ENCODE measurements at places on chromosomes 2 and 18.

DNA sequence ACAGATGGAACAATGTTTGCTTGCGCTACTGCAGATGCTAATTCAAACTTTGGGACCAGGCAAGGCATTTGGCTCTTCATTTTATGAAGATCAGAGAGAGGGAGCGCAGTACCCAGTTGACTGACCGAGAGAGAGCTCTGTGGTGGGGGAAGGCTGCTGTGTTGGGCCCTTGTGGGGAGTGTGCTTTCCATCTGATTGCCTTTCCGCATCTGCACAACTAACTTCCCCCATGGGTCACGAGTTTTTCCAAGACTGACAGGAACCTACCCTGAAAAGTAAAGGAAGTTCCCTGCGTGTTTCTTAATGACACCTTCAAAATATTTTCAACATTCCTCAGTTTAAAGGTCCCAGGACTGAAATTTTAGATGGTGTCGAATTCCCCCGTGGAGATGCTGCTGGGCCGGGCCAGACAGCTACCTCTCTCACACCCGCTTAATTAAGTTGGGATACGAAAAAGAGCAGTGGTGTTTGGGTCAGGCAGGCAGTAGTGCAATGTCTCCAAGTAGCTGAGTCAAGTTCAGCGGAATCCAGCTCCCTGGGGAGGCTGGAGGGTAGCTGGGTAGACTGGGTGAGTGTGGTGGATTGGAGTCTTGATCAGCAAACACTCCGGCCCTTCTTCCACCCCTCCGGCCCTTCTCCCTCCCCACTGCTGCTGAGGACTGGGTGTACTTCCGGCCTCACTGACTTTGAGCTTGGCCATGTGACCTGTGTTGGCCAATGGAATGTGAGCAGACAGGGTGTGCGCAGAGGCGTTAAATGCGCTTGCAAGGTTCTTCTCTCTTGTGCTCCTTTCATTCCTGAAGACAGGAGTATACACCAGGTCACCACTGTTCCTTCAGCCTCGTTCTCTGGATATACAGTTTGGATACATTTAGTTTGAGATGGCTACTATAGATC is 2.3 kb upstream of the ARHGAP25 start:
- DNase-seq = no peak

DNA sequence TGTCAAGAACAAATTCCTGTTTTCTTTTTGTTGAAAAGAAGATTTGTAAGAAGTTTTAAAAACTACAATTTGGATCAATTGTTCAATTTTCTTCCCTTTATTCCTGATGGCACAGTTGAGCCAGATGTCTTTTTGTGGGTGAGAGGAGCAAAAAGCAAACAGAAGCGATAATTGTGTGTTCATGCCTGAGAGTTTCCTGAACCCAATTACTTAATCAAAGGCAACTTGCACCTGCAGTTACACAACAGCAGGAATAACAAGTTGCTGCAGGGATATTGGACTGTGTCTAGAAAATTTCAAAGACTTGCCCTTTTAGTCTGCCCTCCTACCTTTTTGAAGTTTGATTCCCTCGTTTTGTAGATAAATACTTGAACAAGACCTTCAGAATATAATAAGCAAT is 383.6 kb downstream of the DSEL start:
- peak; percentile 98 for DNase-seq

- DNase-seq = no peak
Observed at GRCh38 chr2:10930721-10931516, 19.2 kb downstream of the KCNF1 start.

- DNase-seq = no peak
Observed at GRCh38 chr2:16256601-16257321, 316.4 kb downstream of the MYCN start.

DNA sequence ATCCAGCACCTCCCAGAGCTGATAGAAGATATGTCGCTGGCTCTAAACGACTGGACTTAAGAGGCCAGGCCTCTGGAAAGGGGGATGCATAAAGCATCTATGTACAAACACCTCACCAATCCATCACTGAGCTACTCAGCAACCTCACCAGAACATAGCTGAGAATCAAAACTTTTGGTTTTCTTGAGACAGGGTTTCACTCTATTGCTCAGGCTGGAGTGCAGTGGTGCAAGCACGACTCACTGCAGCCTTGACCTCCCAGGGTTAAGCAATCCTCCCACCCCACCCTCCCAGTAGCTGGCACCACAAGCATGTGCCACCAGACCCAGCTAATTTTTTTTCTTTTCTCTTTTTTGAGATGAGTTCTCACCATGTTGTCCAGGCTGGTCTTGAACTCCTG is 62.9 kb upstream of the MSH6 start:
- no peak for DNase-seq

DNA sequence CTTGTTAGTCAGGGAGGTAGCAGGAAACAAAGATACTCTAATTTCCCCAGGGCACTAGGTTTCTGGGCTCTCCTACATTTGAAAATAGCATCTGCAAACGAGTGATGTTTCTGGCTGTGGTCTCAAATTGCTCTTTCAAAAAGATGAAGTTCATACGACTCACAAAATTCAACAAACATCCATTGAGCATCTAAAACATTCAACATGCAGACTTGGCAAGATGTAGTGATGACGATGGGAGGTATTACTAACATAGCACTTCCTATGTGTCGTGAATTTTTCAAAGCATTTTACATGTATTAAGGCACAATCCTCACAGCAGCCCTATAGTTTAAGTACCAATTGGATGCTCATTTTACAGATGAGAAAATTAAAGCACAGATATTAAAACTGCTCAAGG is 5.2 kb downstream of the CCBE1 start:
- DNase-seq = no peak

DNA sequence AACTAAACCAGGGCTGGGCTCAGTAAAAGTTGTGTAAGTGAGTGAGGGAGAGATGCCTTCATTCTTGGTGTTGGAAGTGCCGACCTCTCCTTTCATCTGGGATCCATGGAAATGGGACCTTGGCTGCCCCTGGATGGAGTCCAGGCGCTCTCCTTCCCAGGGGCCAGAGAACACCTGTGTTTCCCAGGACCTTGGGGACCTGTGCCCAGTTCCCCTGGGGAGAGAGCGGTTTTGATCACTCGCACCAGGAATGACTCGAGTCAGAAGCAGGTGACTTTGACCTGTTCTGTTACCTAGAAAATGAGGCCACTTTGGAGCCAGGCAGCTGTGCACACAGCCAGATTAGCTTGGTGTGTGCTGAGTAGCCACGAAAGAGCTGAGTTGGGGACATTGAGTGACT is 97.3 kb downstream of the SH3BP4 start:
- no peak for DNase-seq

DNA sequence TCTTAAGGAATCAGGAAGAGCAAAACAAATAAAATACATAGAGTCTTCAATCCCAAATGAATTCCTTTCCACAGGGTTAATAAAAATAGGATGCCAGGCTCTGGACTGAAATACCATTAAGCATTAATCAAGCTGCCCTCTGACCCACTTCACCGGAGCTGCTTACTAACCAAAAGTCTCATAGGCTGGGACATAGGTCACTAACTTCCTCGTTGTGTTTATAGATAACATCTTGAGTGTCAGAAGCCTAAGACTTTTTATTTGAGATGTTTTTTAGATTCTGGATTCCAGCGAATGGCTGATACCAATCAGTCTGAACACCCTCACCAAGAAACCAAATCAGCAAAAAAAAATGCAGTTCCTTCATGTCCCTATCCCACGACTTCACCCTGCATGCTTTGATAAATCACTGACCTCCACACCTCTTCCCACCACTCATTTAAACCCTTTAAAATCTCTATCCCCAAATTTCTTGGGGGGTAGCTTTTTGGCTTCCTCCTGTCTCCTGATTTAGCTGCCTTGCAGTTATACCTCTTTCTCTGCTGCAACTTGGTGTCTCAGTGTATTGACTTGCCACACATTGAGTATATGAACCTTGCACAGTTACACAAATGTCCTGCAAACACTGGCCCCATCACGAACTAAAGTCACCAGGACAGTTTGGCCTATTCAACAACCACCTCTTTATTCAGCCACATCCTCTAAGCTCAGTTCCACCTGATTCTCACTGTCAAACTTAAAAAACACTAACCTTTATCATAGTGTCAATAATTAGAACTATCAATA is 399.3 kb downstream of the METTL4 start:
- no peak for DNase-seq

DNA sequence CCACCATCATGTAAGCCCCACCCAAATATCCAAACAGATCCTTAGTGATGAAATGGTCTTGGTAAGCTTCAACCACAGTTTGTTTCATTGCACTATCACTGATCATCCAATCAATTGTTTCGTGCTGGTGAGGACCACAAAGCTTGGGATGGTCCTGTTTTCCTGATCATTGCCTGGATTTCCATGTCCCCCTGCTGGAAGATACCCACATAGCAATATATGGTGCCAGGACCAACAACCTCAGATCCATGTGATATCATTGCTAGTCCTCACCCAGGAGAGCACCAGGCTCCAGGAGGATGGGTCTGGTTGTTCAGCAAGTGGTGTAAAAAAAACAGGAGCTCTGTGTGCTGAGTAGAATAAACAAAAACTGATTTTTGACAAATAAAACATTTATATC is 206.5 kb upstream of the SH3BP4 start:
- DNase-seq = no peak

GRCh38 chr2:40169430-40169829 is 282.5 kb downstream of the SLC8A1 start:
- no peak for DNase-seq

DNA sequence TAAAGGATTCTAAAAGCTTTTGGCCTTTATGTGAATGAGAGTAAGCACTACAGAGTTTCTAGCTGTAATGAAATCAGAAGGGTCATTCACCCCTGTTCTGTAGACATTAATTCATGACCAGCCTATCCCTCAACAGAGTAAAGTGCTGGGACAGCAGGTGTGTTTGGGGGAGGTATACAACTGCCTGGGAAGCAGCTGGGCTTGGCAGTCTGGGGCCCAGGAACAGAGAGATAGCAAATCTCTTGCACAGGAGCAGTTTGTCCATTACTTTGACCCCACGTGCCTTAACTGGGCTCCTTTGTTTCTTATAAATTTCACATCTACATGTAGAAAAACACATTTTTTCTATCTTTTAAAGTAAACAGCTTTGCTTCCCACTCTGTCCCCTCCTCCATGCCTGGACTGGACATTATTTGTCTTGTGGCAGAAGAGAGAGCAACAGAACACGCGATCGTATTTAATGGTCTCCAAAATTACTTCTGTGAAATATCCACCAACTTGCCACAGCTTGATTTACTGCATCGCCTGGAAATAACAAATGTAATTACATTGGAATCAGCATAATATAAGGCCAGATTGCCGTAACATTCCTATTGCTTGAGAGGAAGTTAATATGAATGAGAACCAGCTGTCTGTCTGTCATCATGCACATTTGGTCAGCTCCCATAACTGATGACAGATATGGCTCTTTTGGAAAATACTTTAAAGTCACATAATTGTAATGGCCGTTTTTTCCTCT is 263.8 kb downstream of the RBM43 start:
- peak; percentile 43 for DNase-seq

DNA sequence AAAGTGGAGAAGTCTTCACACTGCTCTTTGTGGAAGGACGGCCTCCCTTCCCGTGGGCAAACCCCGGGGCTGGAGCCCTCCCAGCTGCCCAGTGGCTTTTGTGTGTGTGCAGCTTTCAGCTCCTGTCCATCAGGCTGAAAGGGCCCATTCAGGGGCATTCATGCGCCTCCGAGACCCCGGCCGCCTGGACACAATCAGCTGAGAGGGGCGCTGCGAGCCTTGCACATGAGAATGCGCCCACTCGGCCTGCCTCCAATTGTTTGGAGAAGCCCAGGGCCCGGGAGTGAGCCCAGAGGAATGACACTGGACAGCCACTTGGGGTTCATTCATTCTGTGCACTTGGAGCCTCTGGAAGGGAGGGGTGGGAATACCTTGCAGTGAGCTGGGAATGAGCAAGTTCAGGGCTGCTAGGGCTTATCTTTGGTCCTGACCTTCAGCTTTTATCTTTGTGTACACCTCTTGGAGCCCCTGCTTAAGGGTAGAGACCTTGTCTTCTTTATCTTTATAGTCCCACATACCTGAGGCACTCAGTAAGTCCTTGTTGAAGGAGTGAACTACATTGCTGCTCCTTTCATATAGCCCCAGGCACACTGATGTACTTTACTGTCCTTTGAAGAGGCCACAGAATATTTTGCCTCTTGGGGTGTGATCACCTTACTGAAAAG is 56.5 kb downstream of the TCF7L1 start:
- DNase-seq = no peak

DNA sequence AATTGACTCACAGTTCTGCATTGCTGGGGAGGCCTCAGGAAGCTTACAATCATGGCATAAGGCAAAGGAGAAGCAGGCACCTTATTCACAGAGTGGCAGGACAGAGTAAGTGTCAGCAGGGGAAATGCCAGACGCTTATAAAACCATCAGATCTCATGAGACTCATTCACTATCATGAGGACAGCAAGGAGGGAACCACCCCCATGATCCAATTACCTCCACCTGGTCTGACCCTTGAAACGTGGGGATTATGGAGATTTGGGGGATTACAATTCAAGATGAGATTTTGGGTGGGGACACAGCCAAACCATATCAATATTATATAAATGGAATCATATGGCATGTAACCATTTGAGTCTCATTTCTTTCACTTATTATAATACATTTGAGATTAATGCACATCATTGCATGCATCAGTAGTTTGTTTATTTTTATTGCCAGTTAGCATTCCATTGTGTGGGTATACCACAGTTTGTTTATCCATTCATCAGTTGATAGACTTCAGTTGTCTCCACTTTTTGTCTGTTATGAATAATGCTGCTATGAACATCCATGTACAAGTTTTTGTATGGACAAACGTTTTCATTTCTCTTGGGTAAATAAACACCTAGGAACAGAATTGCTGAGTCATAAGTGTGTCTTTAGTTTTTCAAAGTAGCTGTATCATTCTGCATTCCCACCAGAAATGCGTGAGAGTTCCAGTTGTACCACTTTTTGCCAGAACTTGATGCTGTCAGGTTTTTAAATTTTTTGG is 5.8 kb upstream of the SRBD1 start:
- no peak for DNase-seq

GRCh38 chr2:207847807-207848544 is 78.3 kb upstream of the FZD5 start:
- DNase-seq = peak; percentile 23

DNA sequence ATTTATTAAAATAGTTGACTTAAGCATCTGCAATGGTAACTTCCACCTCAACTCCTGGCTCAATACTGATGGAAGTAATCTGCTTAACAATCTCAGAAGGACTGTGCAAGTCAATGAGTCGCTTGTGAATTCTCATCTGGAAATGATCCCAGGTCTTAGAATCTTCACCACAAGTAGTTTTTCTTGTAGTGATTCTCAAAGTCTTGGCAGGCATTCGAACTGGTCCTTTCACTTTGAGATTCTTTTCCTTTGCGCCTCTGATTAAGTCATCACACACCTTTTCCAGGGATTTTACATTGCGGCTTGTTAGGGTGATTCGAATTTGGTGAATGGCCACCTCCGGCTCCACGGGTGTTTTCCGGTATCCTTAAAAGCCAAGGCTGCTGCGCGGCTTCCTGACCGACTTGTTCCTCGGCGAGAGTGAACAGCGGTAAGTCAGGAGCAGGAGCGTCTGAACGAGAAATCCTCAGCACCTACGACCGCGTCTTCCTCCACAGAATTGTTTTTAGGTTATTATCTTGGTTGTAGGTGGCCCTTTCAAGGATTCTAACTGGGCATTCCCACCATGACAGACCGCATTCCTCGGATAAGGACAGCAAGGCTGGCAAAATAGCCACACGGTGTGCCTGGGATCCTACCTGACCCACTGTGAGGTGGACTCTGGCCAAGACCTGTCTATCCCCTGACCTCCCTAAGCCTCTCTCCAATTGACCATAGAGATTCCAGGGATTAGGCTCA is 23.8 kb upstream of the SLC20A1 start:
- DNase-seq = no peak

GRCh38 chr18:48170651-48171050 is 238.5 kb downstream of the ZBTB7C start:
- DNase-seq = no peak

- no peak for DNase-seq
Observed at GRCh38 chr2:23235292-23235691, 149.7 kb upstream of the KLHL29 start.
